T47D (cell line): ENCODE measurements at places on chromosomes 5 and 9.

GRCh38 chr9:115071176-115071575 lies 46.8 kb downstream of the TNC start:
- no peak for DNase-seq

GRCh38 chr5:5063533-5063953 lies 76.6 kb upstream of the ADAMTS16 start:
- DNase-seq: no peak

DNA sequence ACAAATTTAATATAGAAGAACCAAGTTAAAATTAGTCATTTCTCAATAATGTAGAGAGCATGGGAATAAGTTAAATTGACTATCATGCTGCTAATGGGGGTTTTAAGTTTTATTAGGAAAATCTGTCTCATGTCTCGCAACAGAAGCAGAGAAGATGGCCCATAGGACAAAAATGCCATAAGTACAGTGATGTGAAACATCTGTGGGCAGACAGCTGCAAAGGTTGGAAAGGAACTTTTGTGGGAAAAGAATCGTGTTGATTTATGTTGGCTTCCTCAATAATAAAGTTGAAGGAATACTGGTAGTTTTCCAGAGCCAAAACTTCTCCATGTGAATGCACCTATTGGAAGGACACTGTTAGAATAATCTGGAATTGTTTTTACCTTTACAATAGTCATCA lies 44.8 kb downstream of the VCAN start:
- no peak for DNase-seq

DNA sequence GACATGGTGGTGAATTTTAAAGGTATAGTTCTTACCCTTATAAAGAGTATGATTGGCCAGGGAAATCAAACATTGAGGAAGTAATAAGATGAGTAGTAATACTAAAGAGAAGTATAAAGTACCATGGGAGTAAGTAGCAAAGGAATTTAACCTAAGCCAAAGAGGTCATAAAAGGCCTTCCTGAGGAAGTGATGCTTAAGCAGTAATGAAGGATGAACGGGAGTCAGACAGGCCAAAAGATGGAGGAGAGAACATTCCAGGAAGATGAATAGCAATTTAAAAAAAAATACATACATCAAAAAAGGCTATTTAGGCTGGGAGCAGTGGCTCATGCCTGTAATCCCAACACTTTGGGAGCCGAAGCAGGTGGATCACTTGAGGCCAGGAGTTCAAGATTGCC lies 29.0 kb downstream of the KLHL3 start:
- no peak for DNase-seq

GRCh38 chr5:151240924-151241635 lies 11.9 kb upstream of the GM2A start:
- DNase-seq: peak; percentile 51

- DNase-seq: no peak
Observed at GRCh38 chr9:136023410-136024225, 62.4 kb upstream of the UBAC1 start.

DNA sequence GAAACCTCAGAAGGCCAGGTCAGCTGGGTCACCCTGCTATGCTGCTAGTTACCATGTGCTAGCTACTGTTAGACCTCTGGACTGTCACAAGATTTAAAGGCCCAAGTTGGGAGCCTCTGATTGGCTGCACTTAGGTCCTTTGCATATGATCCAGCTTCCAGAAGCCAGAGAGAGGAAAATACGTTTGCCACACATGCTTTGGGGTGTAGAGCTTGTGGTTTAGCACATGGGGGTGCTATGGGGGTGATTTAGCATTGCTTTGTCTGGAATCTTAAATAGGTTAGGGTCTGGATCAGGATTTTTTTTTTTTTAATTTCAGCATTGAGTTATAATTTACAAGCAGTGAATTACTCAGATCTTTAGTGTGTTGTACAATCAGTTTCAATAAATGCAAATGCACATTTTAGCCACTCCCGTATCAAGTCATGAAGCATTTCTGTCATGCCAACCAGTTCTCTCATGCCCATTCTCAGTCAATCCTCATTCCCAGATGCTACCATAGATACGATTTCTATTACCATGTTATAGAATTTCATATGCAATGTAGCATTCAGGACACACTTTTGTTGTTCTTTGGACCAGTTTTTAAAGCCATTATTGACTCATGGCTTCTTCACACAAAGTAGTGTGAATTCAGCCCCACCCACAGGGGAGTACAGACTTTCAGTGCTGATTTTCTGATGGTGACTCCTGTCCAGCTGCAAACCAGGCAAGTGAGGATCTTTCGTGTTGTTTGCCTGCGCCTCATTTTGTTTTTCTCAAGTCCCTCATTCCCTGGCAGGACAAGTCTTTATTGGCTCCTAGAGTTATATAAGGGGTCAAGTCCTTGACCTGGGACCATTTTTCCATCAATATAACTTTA lies 250.4 kb downstream of the LRRC70 start:
- no peak for DNase-seq

GRCh38 chr5:176739461-176740051 lies 70.8 kb upstream of the UNC5A start:
- no peak for DNase-seq

DNA sequence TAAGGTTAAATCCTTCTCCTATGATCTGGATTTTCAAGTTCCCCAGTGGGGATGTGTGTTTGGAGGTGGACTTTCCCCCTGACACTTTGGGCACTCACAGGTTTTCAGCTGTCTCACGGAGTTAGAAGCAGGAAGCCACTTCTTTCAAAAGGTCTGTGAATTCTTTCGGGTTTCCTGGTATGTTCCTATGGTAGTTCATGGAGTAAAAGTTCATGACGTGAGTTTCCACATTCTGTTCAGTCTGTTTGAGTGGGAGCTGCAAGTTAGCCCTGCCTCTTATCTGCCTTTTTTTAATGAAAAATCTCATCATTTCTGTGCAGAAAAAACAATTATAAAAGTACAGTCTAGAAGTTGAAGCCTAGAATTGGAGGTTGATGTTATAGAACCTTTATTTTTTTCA lies 24.9 kb upstream of the SNCAIP start:
- DNase-seq: no peak

DNA sequence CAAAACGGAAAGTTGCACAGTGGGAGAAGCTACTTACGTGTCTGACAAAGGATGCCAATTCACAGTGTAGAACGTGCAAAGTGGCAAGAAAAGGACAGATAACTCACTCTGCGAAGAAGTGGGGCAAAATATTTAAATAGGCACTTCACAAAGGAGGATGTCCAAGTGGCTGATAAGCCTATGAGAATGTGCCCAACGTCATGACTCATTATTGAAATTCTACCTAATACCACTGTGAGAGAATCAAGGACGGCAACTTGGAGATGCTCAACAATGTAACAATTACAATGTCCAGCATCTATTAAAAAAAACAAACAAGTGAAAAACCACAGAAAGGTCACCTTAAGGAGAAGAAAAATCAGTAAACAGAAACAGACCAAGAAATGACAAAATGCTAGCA lies 59.0 kb downstream of the NACC2 start:
- DNase-seq: no peak
